ENCODE measurements at places on chromosomes 5 and 9.

DNA sequence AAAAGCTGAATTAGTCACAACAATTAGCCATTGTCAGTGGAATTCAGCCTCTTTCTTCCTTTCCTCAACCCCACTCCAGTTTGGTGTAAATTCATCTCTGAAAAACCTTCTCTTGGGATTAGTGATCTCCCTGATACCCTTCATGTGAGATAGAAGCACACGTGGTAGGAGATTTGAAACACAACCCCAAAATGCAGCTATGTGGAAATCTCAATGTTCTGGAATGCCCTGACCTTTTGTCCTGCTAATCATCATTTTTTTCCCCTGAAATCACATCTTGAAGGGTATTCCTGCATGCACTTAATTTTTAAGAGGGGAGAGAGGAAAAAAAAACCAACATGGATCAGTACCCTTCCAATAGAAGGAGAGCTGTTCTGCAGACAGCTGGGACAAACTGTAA, 612.6 kb downstream of the EBF1 start:
- no peak for DNase-seq

- no peak for DNase-seq
These were observed 6.4 kb downstream of the TOR1B start for GRCh38 chr9:129809346-129809745.

GRCh38 chr5:166581826-166582225, 1709.6 kb upstream of the WWC1 start:
- DNase-seq, result no peak

GRCh38 chr5:55149308-55149795, 10.6 kb upstream of the GPX8 start:
- DNase-seq, result no peak

GRCh38 chr9:68416936-68417564, 60.6 kb downstream of the PGM5 start:
- DNase-seq, result no peak

DNA sequence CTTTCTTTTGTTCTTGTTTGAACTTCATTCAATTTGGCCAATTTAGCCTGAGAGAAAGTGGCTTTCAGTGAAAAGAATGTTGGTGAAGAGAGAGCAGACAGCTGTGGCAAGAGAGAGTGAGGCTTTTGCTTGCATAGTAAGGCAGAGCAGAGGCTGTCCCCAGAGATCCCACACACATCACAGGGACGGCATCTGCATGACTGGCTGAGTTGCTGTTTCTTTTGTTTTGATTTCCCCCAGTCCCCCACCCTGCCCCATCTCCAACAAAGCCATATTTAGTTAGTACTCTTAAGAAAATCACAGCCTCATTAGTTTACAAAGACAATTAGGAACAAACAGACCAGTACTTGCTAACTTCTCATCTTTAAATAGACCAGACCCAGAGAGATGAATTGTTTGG, 363.9 kb upstream of the SEMA6A start:
- DNase-seq, result no peak

DNA sequence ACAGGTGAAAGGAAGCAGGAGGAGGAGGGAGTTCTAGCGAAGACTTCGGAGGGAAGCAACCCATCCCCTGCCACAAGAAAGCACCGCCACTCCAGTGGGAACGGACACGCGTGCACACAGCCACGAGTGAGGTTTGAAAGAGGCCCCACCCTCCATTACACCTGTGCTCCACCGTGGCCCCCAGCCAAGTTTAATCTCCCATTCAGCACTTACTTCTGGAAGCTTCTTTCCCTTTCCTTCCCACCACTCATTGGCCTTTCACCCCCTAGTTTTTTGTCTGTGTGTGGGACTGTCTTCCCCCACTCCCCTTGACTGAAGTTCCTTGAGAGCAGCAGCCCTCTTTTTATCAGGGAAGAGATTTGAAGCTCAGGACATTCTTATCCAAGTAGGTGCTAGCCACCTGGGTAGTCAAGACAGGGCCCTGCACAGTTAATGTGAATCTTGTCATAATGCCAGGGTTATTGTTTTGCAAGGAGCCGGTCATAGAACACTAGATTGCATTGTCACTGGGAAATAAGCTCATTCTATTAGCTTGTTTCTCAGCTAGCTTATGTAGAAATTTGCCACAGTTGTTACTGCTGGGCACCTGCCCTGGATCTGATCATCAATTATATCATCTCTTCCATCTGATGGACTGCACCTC, 256.0 kb downstream of the DOCK8 start:
- DNase-seq, result no peak

- no peak for DNase-seq
These were observed 142.0 kb downstream of the ZCCHC7 start for GRCh38 chr9:37262410-37262809.

DNA sequence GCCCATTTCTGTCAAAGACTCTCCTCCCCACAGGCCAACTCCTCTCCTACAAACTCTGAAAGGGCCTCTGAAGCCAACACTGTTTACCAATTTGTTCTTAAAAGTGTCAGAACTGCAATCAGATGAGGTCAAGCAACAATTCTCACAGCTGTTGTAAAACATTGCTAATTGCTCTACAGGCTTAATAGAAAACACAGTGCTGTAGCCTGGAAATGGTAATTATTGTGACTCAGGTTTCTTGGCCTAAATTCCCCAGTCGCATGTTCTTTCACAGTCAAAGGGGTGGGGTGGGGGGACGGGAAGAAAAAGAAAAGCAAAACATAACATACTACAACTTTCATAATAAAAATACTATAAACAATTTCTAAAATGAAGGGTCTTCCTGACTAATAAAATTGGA, 343.2 kb downstream of the DMAC1 start:
- DNase-seq, result no peak

GRCh38 chr5:53194086-53194485, 84.5 kb upstream of the MOCS2 start:
- no peak for DNase-seq

DNA sequence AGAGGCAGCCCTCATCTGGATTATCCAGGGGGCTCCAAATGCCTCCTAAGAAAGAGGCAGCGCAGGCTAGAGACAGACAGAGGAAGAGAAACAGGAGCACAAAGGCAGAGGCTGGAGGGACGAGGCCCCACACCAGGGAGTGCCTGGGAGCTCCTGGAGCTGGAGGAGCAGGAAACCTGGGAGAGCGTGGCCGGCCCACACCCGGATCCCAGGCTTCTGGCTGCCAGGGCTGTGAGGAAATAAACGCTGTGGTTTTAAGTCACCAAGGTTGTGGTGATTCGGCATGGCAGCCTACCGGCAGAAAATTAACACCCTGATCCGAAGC, 165.5 kb downstream of the OLFM1 start:
- DNase-seq, result no peak

DNA sequence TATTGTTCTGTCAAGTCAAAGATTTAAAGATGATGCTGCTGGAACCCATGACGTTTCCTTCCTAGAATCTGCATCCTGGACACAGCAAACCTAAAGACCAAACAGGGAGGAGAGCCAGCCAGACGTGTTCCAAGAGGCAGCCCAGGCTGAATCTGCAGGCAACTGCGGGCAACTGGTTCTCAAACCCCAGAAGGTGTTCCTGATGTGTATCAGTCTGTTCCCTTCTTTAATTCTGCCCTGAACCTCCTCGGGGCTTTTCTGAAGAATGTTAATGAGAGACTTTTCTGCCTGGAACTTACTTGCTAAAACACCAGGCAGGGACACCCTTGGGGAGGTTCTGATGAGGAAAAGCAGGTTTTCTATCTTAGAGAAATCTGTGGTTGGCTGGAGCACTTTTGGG, 132.8 kb upstream of the RETREG1 start:
- no peak for DNase-seq

- DNase-seq, result peak; percentile 70
These were observed 44.5 kb upstream of the ANGPTL2 start for GRCh38 chr9:127166651-127167524.

- DNase-seq, result no peak
These were observed 39.8 kb downstream of the ASS1 start for GRCh38 chr9:130484362-130485072.

All from GM19239 (cell line).